ENCODE measurements at places on chromosomes 11 and 22.

GRCh38 chr11:19366992-19367709, 126.4 kb upstream of the E2F8 start:
- no peak for DNase-seq

DNA sequence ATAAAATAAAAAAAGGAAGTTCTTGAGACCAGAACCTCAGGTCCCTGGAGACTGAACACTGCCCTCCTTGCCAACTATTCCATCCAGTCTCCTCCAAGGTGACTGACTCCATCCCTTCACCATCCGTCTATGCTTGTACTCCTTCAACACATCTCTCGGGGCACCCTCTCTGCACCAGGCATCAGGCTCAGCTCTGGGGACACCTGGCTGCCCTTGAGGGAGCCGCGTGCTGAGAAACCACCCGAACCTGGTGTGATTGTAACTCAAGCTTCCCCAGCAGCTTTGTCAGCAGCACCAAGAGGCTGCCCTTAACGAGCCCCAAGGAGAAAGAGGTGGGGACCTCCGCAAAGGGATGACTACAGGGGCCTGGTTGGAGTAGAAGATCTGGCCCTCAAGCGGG, 1.7 kb downstream of the PTPN5 start:
- no peak for DNase-seq

GRCh38 chr11:68968306-68969250, 12.2 kb downstream of the MRGPRD start:
- DNase-seq = no peak

DNA sequence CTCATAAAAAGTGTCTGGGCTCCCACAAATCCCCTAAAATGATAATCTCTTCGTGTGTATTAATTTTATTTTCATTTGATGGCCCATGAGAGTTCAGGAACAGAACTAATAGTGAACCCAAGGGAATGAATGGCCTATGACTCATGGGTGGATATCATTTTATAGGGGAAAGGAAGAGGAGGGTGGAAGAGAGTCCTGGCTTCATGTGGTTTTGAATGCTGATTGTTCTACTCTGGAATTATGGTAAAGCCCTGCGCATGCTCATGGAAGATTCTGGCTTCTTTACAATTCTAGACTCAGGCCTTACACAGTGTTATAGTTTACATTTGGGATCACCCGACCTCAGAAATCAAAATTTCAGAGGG, 35.2 kb downstream of the MAML2 start:
- DNase-seq = no peak

- DNase-seq = no peak
Observed at GRCh38 chr11:15824060-15824459, 532.3 kb downstream of the SOX6 start.

All from activated naive CD4-positive, alpha-beta T cell treated with anti-CD3 and anti-CD28 coated beads, Interleukin-2, amount 50 U/mL, for 16 hours (primary cell).